ENCODE measurements at places on chromosomes 16 and 17.

GRCh38 chr17:29368926-29369325 lies 21.2 kb upstream of the TAOK1 start:
- no peak for DNase-seq

GRCh38 chr17:82105882-82106687 lies 8.0 kb upstream of the FASN start:
- no peak for DNase-seq

DNA sequence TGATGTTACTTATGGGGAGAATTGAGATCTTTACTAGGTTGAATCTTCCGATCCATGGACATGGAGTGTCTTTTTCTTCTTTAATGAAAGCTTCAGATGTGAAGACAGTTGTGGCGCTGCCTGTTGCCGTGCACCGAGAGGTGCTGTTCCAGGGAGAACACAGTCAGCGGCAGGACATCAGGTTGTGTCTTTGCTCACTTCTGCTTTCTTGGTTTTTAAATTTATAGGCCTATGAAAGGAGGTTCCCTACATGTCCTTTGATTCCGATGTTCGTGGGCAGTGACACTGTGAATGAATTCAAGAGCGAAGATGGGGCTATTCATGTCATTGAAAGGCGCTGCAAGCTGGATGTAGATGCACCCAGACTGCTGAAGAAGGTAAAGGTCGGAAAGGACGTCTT lies 49.8 kb downstream of the SEC14L1 start:
- no peak for DNase-seq

- DNase-seq, result no peak
Observed at GRCh38 chr16:1347286-1347855, 4.3 kb downstream of the TSR3 start.

DNA sequence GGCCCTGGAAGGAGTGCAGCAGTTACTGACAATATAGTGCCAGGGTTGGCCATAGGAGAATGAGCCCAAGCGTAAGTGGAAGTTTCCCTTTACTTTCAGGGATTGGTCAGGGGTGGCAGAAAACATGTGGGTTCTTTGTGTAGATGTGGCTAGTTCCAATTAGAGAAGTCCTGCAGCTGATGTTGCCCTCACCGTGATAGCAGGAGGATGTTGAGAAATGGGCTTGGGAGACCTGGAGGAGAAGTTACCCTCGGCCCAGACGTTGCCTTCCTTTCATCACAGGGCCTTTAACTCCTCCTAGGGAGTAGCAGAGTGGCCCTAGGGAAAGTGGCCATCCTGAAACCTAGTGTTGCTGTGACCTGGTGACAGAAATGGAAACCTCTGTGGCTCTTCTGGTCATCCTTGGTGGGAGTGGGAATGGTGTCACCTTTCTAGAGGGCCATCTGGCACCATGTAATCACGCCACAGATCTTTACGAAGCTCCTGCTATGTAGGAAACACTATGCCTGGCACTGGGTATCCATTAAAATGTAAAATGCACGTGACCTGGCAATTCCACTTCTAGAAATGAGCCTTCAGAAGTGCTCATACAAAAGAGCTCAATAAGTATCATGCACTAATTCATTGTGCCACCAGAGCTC lies 6.7 kb downstream of the TMEM92 start:
- no peak for DNase-seq

DNA sequence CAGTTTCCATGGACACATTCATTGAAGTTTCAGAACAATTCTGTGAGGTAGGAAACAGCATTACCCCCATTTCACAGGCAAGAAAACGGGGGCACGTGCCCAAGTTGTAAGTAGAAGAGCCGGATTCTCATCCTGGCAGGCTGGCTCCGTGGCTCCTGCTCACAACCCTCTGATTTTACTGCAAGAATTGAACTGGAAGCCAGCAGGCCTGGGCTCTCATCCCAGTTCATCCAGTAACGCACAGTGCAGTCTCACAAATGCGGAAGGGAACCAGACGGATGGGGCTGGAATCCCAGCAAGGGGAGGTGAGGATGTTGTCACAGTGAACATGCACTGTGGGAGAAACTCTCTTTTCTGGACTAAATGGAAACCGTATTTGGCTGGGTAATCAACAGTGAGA lies 40.7 kb upstream of the DOC2B start:
- peak; percentile 14 for DNase-seq

GRCh38 chr17:27560668-27561067 lies 70.3 kb upstream of the LGALS9 start:
- peak; percentile 43 for DNase-seq

DNA sequence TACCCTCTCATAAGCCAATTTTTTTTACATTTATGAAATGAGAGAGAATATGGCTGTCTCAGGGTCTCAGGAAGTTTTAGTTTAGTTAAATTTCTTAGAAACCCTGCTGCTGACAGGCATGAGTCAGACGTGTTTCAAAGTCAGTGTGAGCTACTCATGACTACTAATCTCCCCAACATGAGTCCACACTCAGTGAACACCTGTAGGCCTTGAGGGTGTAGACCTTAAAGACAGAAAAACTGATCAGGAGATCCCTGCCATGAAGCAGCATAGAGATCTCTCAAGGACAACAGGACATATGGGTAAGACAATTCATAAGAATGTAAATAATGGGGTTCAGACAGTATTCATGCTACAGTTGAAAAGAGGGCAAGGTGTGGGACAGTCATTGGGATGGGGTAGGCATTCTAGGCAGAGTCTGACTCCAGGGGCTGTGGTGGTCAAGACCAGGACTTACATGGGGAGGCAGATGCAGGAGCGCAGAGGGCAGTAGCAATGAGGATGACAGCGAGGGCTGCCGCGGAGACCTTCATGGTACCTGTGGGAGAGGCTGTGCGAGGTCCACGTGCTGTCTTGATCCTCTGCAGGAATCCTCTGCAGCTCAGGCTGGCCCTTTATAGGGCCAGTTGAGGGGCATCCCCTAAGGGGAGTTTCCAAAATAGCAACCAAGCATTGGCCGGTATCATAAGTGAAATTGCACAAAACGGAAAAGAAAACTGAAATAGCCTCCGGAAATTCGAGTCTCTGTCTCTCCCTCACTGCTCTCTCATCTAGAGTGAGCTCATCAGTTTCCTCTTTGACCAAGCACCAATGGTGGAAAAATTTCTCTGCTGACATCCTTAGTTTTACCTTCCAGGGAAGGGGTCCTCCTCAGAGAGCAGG lies at the start of gene CCL5:
TSS of gene CCL5 (minus strand) at position 588 of the 882 bp plus-strand sequence.
- DNase-seq, result no peak
